A549 treated with ZK216348 at 1 μM for 4 hours (cell line): ENCODE measurements at places on chromosomes 6 and 20. TPM values are rescaled to one million over a fixed set of nuclear protein-coding genes. Genes with fewer than 3 reads are reported as not detected.

Gene PCK1
- total RNA-seq = 0.04 to 0.13 TPM (median 0.05 TPM) in 3 of 5 replicates, not detected in the others

Gene ID4
- 0.87 to 1.5 TPM (median 0.90 TPM) in 5 replicates for total RNA-seq

Gene FABP7
- total RNA-seq = not detected in 5 replicates

Gene MDFI
- total RNA-seq = 0.53 to 0.86 TPM (median 0.75 TPM) in 5 replicates

Gene ZKSCAN3
- total RNA-seq = 1.7 to 2.2 TPM (median 2.0 TPM) in 5 replicates

Gene PNLDC1
- total RNA-seq = 0.14 to 0.17 TPM in 2 of 5 replicates, not detected in the others

Gene SLC22A7
- total RNA-seq = not detected in 5 replicates

Gene DEFB116
- total RNA-seq = not detected in 5 replicates

Gene PAK5
- not detected in 5 replicates for total RNA-seq

Gene TMEM200A
- total RNA-seq = 0.04 to 0.08 TPM (median 0.07 TPM) in 3 of 5 replicates, not detected in the others

Gene PRKN
- total RNA-seq = not detected in 5 replicates

Gene BCAS4
- total RNA-seq = 24.0 to 32.6 TPM (median 25.3 TPM) in 5 replicates

Gene ANKRD66
- total RNA-seq = not detected in 5 replicates

Gene SIGLEC1
- total RNA-seq = not detected in 5 replicates

Gene THBS2
- total RNA-seq = not detected in 5 replicates

Gene ZNF343
- 11.6 to 15.1 TPM (median 13.3 TPM) in 5 replicates for total RNA-seq

Gene PTGIS
- 0.04 TPM in 1 of 5 replicates, not detected in the others for total RNA-seq

Gene SYTL3
- total RNA-seq = 1.1 to 1.8 TPM (median 1.4 TPM) in 5 replicates

Gene CLDN20
- total RNA-seq = not detected in 5 replicates

Gene ISM1
- 0.12 to 0.39 TPM (median 0.20 TPM) in 5 replicates for total RNA-seq

Gene RSPH9
- 0.13 to 0.31 TPM (median 0.24 TPM) in 5 replicates for total RNA-seq

Gene NKX2-4
- total RNA-seq = not detected in 5 replicates

Gene PLG
- total RNA-seq = not detected in 5 replicates

Gene MAP7
- 22.2 to 29.9 TPM (median 26.3 TPM) in 5 replicates for total RNA-seq

Gene LY6G6F
- total RNA-seq = not detected in 5 replicates

Gene SALL4
- 1.3 to 2.6 TPM (median 1.4 TPM) in 5 replicates for total RNA-seq

Gene PPIL6
- 0.81 to 4.4 TPM (median 2.0 TPM) in 5 replicates for total RNA-seq

Gene GSTA3
- total RNA-seq = not detected in 5 replicates

Gene SNRPB2
- 110 to 219 TPM (median 121 TPM) in 5 replicates for total RNA-seq

Gene BPIFB1
- total RNA-seq = 0.18 TPM in 1 of 5 replicates, not detected in the others

Gene IYD
- total RNA-seq = not detected in 5 replicates

Gene TDRD6
- total RNA-seq = not detected in 5 replicates

Gene SH3BGRL2
- total RNA-seq = 0.18 to 0.40 TPM (median 0.29 TPM) in 5 replicates

Gene EYA2
- 2.4 to 3.8 TPM (median 2.6 TPM) in 5 replicates for total RNA-seq

Gene NR2E1
- 0.09 TPM in 1 of 5 replicates, not detected in the others for total RNA-seq

Gene SCRT2
- total RNA-seq = not detected in 5 replicates

Gene KIF25
- total RNA-seq = 0.12 TPM in 1 of 5 replicates, not detected in the others

Gene PRR18
- 0.09 to 0.54 TPM (median 0.21 TPM) in 4 of 5 replicates, not detected in the other for total RNA-seq

Gene C6orf120
- 8.3 to 15.1 TPM (median 12.6 TPM) in 5 replicates for total RNA-seq

Gene RIMS4
- 0.90 to 2.0 TPM (median 1.5 TPM) in 5 replicates for total RNA-seq

Gene SLC22A2
- total RNA-seq = 0.25 to 0.34 TPM in 2 of 5 replicates, not detected in the others

Gene GRM1
- total RNA-seq = 0.02 to 0.11 TPM in 2 of 5 replicates, not detected in the others

Gene ETV7
- total RNA-seq = 0.12 to 0.33 TPM in 2 of 5 replicates, not detected in the others

Gene PHF20
- total RNA-seq = 25.6 to 39.8 TPM (median 27.9 TPM) in 5 replicates

Gene SCAND1
- 55.1 to 105 TPM (median 90.7 TPM) in 5 replicates for total RNA-seq

Gene RBPJL
- total RNA-seq = not detected in 5 replicates

Gene OPRL1
- 0.46 to 0.98 TPM (median 0.70 TPM) in 5 replicates for total RNA-seq

Gene GTSF1L
- not detected in 5 replicates for total RNA-seq

Gene ZC2HC1B
- total RNA-seq = not detected in 5 replicates
